Inflammatory macrophage (primary cell): ENCODE measurements at places on chromosomes 3 and 15.
A peak's percentile ranks its signal among the peaks of the same experiment; 100 is the strongest.

DNA sequence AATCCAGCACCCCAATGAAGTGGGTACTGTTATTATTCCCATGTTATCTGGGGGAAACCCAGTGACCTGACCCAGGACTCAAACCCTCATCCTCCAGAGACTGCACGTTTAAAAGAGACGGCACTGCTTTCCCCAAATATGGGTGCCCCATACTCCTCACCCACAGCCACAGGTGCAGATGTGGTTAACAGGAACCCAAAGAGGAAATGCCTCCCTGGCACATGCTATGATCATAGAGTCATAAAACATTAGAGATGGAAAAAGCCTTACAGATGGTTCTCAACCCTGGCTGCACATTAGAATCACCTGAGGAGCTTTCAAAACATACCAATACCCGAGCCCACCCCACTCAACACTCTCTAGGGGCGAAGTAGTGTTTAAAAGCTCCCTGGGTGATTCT is 111.5 kb downstream of the SEMA5B start:
- no peak for DNase-seq

DNA sequence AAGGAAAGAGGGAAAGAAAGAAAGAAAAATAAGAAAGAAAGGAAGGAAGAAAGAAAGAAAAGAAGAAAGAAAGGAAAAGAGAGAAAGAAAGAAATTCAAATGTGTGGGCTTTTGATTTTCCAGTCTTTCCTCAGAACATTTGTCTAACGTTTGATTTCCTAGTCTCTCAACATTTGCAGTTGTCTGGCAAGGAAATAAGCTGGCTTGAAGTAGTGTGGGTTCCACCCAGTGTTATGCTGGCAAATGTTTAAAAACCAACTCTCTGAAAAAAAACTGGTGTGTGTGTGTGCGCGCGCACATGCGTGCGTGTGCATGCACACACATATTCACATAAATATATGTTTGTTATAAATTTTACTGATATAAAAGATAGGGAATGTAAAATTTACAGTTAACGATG is 54.6 kb upstream of the C3orf49 start:
- no peak for DNase-seq

DNA sequence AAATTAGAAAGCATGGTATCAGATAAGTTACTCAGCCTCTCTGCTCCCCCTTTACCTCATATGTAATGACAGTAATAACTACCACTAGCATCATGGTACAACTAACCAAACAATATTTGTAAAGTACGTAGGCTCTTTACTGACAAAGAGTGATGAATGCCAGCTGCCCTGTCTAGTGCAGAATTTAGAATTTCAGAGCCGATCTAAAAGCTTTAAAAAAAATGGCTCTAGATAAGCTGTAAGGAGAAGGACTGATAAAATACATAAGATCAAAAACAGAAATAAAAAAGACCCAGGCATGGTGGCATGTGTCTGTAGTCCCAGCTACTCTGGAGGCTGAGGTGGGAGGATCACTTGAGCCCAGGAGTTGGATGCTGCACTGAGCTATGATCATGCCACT is 424.1 kb downstream of the MAGI1 start:
- no peak for DNase-seq

- no peak for DNase-seq
Observed at GRCh38 chr15:96350934-96351724, 20.6 kb downstream of the NR2F2 start.

DNA sequence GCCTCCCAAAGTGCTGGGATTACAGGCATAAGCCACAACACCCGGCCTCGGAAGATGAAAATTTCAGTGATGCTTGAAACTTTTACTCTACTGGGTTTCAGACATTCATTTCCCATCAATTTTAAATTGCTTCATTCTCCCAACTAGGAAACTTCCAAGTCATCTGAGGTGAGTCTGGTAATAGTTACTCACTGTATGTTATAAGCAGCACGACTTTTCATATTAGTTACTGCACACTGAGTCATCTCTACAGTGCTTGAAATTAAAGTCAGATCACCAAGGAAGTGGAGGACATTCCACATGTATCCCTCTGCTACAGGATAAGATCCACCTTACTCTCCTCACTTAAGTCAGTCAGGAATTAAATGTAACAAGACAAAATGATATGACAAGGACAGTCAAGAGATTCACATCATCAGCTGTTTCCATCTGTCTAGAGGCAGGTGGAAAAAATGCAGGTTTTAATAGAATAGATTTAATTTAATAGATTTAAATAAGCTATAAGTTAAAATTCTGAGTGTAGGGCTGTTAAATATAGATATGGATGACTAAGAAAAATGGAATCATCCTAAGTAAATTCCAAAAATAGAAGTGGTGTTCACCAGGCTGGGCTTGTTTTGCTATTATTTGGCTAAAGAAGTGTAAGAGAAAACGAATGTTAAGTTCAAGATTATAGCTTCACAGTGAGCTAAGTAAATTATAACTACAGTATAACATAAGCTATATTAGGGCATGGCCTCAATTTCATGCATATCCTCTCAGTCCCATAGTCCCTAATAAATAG is 104.4 kb downstream of the TMCO5A start:
- DNase-seq: no peak

DNA sequence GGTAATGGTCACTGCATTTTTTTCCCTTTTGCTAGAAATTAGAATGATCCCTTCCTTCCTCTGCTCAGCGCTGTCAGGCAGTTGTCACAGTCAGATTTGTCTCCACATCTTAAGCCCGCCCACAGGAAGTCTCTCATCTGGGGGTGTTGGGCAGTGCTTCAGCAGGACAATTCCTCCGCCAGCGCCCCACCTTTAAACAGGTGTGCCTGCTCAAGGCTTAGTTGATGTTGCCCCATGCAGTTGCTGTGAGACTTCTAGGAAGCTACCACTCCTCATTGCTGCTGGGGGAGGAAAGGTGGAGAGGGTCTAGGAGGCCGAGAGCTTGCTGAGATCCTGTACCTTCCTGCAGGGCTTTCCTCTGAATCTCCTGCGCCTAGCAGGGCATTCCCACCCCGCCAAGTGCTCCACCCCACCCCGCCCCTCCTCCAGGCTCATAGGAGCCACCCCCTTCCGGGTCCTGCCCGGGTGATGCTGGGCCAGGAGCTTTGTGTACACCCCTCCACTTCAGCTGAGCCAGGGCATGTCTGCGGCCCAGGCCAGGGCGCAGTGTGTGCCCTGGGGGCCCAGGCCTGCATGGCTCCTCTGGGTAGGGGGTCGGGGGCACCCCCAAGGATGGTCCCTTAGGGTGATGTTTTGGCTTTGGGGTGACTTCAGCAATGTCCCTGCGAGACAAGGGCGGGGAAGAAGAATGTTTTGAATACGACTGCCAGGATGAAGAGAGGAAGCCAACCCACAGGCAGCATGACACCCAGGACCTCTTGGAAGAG is 68.7 kb downstream of the TRAK1 start:
- no peak for DNase-seq

GRCh38 chr3:132321304-132321703 is 4.1 kb downstream of the ACP3 start:
- DNase-seq: no peak

DNA sequence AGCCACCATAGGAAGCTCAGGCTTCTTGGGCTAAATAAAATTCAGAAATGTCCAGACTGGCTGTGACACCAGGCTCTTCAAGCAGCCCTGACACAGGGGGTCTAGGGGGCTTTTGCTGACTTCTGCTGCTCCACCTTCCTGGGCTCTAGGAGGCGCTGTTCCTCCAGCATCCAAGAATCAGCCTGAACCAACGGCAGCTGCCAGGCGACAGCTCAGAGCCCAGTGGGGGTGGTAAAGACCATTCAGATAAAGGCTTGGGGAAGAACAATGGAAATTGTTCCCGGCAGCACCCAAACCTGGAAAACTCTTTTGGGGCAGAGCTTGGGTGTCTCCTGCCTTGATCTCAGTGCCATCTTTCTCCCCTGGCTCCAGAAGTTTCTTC is 21.6 kb upstream of the PSTPIP1 start:
- DNase-seq: peak; percentile 54

DNA sequence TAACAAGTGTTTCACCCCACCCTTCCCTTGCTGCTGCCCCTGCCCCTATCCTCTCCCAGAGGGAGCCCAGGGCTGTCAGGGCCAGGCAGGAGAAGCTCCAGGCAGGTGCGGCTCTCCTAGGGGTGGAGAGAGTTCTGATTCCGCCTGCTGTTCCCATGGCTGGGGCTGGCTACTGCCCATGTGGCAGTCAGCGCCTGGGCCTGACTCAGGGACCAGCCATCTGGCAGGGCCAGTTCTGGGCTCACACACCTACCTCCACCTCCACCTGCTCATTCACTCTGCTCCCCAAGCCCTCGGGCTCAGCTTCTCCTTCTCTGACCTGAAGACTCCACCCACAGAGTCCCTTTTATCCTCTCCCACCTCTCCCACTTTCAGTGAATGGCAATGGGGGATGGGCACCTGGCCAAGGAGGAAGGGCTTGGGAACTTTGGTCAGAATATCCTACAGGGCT is 23.4 kb downstream of the AMOTL2 start:
- no peak for DNase-seq

DNA sequence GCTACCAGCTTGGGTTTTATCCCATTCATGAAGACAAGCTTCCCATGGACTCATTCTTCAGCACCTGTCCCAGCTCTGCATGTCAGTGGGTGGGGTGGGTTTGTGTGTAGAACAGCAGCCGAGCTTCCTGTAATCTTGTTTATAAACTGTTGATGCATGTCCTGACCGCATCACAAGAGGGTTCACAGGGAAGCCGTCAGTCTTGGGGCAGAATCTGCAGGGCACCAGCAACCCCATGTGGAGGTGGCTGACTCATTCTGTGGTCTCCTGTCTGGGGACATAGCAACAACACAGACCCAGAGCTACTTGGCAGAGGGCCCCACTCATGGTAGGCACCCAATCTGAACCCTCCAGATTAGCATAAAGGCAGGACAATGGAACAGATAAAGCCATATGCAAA is 35.6 kb downstream of the DAPK2 start:
- peak; percentile 90 for DNase-seq

DNA sequence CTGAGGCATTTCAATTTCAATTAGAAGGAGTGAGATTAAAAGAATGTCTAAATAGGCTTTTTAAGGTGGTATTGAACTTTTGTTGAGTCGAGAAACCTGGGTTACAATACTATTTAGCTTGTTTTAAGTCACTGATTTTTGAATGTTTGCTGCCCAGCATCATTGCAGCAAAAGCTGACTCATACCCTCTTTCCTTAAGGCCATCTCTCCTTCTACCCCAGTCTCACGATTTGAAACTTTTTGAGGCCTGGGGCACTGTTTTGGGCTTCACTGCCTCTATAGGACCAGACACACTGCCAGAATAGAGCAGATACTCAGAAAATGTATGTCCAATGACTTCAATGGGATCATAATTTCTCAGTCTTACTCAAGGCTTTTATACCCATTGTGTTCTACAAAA is 319.6 kb upstream of the TGFBR2 start:
- no peak for DNase-seq

- no peak for DNase-seq
Observed at GRCh38 chr3:143060906-143061305, 58.7 kb upstream of the CHST2 start.

DNA sequence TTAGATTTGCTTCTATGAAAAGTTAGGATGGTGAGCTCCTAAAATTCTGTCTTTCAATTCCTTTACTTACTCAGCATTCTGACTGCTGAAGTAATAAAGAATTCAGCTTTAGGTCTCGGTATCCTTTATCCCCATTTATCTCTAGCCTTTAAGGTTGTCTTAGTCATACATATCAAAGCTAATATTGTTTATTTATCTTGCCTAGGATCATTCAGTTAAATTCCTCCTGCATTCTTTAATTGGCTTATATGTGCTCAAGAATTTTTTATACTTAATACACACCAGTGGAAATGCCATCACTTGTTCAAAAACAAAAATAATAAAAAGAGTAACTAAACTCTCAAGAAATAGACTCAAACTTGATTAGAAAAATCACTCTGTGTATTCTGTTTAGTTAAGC is 507.0 kb downstream of the ZPLD1 start:
- no peak for DNase-seq

- DNase-seq: no peak
Observed at GRCh38 chr15:26065723-26066122, 202.6 kb upstream of the ATP10A start.

- no peak for DNase-seq
Observed at GRCh38 chr3:49271047-49271446, 6.0 kb downstream of the C3orf62 start.

DNA sequence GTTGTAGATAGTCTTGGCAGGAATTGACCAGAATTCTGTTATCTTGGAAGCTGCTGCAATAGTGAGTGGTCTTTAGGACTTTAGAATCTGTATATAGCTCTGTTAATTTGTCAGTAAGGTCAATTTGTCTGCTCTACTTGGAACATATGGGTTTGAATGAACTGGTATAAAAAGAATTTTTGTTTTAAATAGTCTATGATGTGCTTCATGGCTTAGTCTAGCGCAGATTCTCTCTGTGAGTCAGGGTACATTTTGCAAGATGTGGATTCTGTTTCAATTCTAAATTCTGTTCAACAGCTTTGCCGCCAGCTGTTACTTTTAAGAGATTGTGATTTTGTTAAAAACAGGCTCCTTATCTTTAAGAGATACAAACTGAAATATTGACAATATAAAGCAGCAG is 135.9 kb upstream of the AGBL1 start:
- DNase-seq: no peak

- peak; percentile 29 for DNase-seq
Observed at GRCh38 chr15:81026836-81027599, 26.3 kb downstream of the TLNRD1 start.

DNA sequence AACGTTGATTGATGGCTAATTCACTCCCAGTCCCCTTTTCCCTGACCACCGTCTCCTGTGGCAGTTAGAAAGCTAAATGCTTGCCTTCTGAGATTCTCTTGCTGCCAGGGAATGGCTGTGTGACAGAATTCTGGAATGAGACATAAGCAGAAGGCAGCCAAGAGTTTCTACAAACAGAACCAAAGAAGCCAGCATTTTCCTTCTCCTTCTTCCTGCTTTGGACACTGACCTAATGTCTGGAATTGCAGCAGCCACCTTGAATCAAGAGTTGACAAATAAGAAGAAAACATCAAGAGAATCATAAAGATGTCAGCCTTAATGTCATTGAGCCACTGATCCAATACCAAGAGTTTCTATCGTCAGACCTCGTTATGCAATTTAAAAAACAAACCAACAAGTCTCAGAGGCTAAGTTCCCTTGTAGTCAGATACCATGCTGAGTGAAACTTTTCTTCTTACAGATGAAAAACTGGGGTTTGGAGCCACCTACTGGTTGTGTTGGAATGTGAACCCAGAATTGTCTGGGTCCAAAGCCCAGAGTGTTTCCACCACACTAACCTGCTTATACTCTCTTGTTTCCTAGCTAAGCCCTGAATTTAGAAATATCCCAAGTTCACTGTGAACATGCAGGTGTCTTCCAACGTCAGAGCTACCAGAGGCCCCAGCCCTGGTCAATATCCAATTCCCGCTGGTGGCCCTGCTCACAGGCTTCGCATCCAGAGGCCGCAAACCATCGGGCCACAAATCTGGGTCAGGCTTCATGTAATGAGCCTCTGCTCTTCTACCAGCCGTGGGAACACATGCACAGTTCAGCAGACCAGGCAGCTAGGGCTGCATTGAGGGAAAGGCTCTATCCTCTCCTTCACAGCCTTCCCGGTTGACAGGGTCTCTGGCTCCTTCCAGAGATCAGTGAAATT is 42.5 kb downstream of the MCF2L2 start:
- peak; percentile 84 for DNase-seq

GRCh38 chr3:56291953-56292352 is 176.3 kb downstream of the ERC2 start:
- DNase-seq: no peak
